ENCODE measurements at places on chromosomes 6 and 20.
A peak's percentile ranks its signal among the peaks of the same experiment; 100 is the strongest.

GRCh38 chr20:40368876-40369275, 320.2 kb downstream of the MAFB start:
- DNase-seq: no peak

- peak; percentile 23 for DNase-seq
Measured at GRCh38 chr6:156658966-156659821, 118.0 kb upstream of the ARID1B start.

GRCh38 chr6:128135325-128135724, 234.5 kb upstream of the THEMIS start:
- DNase-seq: no peak

- DNase-seq: no peak
Measured at GRCh38 chr20:15857173-15857784, 716.0 kb downstream of the KIF16B start.

DNA sequence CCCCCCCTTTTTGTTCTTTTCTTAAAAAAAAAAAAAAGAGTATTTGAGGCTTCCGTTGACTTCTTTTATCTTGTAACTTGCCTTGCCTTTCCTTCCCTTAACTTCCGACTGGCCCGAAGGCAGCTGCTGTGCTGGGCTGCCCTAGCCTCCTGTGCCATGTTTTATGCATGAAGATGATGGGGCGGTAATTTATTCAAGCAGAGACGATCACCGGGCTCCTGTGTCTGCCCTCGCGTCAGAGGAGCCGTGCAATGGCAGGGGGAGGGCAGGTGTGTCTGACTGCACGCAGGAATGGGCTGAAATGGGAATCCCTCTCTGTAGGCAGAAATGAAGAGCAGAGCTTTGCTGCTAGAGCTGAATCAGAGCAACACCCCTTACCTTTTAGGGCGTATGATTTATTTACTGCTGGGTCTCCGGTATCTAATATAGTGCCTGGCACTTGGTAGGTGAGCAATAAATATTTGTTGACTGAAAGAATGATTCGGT, 106.3 kb upstream of the RIPOR2 start:
- DNase-seq: peak; percentile 83

DNA sequence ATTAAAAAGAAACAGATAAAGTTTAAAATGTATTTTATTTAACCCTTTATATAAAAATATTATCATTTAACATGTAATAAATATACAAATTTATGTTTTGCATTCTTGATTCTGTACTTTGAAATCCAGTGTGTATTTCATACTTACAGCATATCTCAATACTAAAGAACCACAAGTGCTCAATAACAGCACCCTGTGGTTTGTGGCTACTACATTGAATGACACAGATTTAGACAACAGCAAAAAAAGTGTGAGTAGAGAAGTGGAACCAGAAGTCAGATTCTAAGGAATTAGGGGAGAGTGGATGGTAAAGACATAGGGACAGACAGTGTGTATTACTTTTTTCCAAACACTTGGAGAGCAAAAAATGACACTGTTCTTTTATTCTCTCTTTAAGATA, 524.5 kb downstream of the BMP2 start:
- DNase-seq: peak; percentile 2

GRCh38 chr20:37323985-37324384, 22.0 kb upstream of the SRC start:
- DNase-seq: no peak

GRCh38 chr20:2625062-2625461, 27.4 kb upstream of the NOP56 start:
- DNase-seq: no peak

GRCh38 chr6:51554029-51554428, 533.4 kb downstream of the PKHD1 start:
- DNase-seq: no peak

DNA sequence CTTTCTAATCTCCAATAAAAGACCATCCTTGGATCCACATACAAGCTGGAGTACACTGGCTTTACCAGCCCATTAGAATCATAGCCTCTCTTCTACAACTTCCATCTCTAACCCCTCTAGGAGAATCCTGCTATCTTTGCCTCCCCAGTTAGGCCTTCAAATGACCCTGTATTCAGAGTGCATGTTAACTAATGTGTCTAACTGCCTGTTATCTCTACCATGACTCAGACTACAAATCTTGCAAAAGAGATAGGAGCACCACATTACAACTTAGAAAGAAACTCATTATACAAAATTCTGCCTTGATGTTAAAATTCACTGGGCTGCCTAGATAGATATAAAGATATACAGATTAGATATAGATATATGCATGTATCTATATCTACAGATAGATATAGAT, 28.2 kb downstream of the GPR63 start:
- peak; percentile 65 for DNase-seq

DNA sequence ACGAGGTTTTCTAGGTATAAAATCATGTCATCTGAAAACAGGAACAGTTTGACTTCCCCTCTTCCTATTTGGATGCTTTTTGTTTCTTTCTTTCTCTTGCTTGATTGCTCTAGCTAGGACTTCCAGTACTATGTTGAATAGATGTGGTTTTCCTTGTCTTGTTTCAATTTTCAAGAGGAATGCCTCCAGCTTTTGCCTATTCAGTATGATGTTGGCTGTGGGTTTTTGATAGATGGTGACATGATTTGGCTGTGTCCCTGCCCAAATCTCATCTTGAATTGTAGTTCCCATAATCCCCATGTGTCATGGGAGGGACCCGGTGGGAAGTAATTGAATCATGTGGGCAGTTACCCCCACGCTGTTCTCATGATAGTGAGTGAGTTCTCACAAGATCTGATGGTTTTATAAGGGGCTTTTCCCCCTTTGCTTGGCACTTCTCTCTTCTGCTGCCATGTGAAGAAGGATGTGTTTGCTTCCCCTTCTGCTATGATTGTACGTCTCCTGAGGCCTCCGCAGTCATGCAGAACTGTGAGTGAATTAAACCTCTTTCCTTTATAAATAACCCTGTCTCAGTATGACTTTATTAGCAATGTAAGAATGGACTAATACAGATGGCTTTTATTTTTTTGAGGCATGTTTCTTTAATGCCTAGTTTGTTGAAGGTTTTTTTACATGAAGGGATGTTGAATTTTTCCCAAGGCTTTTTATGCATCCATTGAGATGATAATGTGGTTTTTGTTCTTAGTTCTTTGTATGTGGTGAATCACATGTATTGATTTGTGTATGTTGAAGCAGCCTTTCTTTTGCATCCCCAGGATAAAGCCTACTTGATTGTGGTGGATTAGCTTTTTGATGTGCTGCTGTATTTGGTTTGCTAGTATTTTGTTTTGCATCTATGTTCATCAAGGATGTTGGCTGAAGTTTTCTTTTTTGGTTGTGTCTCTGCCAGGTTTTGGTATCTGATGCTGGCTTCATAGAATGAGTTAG, 239.1 kb downstream of the THBS2 start:
- DNase-seq: no peak

DNA sequence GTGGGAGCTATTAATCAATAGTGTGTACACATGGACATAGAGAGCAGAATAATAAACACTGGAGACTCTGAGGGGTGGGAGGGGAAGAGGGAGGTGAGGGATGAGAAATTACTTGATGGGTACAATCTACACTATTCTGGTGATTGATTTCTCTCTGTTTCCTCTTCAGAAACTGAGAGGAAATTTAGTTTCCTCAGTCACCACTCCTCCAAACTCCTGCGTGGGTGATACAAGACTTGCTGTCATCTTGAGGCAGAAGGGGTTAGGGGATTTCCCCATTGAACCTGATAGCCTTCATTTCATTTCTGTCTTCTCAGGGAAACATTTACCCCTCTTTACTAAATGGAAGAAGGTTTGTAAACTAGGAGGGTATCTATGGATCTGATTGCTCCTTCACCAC, 84.3 kb upstream of the ESR1 start:
- DNase-seq: no peak

- peak; percentile 22 for DNase-seq
Measured at GRCh38 chr6:125512621-125513020, 210.9 kb upstream of the HDDC2 start.

DNA sequence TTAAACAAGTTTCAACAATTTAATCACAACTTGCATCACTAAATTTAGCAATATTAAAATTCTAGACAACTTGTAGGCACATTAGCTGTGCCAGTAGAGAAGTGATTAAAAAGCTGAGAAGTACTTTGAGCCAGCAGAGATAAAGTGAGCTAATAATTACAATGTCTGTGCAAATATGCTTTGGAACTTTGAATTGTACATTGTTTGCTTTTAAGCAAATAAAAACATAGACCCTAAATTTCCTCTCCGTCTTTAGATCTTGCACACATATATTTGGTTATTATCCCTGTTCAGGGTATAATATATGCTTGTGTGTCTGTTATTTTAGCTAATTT, 44.2 kb upstream of the DEFB112 start:
- DNase-seq: no peak

GRCh38 chr20:53929974-53930650, 140.3 kb downstream of the BCAS1 start:
- no peak for DNase-seq

DNA sequence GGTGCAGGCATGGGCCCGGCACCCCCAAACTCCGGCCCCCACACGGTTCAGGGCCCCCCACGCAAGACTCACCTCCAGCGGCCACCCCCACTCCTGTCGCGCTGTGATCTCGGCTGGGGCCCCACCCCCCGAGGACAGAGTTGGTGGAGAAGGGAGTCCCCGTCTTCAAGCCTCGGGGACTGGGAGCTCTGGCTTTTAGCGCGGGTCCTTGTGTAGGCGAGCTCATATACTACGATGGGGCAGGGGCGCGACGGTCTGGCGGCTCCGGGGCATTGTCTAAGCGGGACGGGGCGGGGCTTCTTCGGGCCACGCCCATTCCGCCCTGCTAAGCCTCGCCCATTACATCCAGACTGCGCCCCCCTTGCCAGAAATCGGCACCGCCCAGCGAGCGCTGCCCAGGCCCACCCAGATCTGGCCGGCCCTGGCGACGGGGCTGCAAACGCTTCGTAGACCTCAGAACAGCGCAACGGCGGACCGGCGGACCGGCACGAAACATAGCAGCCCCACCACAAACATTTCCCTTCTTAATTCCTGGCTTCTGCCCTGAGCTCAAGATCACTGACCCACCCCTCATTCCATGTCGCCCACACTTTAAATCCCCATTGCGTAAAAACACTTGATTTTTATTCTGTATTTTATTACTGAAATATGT, 1.0 kb upstream of the DDAH2 start:
- DNase-seq: peak; percentile 96

- peak; percentile 52 for DNase-seq
Measured at GRCh38 chr6:79599725-79600259, 31.3 kb upstream of the SH3BGRL2 start.

DNA sequence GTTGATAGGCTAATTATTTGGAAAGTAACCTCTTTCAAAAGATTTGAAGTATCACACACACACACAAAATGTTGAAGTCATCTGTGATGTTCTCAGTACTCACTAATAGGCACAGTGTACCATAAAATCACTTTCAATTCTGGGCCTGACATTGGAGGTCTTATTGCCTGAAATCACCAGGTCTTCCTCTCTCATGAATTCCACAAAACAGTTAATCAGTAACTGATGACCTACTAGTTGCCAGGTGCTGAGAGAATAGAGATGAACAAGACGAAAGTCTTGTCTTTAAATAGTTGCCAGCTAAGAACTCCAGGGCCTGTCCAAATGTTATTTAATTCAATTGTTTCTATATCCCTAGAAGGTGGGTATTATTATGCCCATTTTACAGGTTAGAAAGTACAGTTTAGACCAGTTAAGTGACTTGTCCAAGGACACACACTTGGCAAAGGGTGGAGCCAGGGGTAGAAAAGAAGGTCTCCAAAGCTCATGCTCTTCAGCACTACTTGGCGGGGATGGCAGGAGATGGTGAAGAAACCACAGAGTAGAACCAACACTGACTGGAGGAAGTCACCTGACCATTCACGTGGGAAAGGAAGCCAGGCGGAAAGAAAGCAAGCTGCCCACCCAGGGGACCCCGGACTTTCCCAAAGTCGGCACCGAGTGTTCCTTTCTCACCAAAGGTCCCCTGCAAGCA, 116.4 kb downstream of the KIF6 start:
- DNase-seq: no peak

GRCh38 chr6:132742495-132742894, 15.2 kb downstream of the VNN2 start:
- DNase-seq: peak; percentile 66

DNA sequence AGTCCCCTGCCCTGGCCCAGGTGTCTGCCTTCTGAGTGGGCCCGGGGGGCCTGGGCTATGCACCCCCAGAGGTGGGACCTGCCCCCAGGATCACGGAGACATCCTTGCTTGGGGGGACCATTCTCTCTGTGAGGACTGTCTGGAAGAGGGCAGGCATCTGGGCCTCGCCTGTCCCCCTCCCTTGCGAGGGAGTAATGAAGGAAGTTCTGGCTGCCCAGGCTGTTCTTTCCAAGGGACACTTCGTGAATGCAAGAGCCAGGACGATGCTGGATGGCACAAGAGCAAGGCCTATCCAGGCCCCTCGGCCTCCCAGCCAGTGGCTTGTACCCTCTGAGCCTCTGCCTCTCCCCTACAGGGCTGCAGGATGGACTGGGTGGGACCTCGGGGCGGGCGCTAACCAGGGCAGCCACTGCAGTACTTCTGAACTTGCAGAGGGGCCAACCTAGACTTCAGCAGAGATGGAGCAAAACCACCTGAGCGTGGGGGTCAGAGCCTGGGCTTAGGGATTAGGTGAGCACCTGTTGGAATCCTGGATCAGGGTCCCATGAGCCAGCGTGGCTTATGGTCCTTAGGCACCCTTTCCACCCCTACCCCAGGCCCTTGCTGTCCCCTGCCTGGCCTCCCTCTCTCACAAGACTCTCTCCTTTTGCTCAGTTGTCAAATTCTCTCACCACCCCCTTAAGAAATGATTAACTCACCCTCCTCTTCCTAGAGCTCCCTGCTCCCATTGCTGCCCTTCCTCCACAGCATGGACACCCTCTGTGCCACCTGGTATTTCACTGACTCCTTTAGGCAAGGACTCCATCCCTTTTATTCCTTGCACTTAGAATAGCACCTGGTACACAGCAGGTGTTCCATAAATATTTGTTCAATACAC, 53.2 kb downstream of the CTCFL start:
- no peak for DNase-seq

- DNase-seq: peak; percentile 22
Measured at GRCh38 chr6:40894962-40895799, 143.8 kb downstream of the UNC5CL start.

GRCh38 chr6:90294989-90295853, 1.4 kb downstream of the BACH2 start:
- DNase-seq: peak; percentile 63

DNA sequence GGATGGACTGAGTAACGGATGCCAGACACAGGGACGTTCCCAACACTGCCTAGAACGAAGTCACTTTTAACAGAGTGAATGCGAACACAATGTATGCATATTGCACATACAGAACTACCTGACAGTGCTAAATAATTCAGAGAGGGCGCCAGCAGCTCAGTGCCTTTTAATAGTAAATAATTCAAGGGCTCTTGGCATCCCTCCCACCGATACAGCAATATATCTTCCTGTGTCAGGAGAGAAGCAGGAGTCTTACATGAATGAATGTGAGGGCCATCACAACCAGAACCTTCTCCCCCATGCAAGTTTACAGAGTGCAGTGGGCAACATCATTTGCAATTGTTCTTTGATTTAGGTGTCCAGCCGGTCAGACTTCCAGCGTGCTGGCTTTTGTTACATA, 88.4 kb upstream of the KCNG1 start:
- DNase-seq: no peak
